ENCODE measurements at places on chromosomes 7 and 10.

GRCh38 chr7:157004521-157005455 lies 5.7 kb downstream of the MNX1 start:
- DNase-seq, result no peak

GRCh38 chr10:100894589-100895294 lies 18.0 kb upstream of the SLF2 start:
- no peak for DNase-seq

DNA sequence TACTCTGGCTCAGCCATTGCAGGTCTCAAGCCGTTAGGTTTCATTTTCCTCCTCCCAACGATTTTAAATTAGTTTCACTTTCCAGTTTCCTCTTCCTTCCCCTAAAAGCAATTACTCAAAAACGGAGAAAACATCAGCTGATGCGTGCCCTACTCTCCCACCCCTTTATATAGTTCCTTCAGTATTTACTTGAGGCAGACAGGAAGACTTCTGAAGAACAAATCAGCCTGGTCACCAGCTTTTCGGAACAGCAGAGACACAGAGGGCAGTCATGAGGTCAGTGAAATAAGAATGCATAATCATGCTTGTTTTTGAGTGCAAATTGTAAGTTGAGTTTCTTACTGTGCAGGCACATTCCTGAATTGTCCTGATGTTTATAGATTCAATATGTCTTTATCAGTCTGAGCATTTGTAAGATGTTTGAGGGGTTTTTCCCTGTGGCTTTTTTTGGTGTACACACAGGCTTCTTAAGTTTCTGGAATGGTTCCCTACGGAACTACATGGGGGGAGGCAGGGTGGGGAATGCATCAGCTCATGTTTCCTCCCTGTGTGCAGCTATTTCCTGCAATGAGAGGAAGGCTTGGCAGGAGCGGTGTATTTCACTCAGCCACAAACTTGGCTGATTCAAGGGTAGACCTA lies at the start of gene IFIT3:
IFIT3 (plus strand) TSS at position 195 of the 639 bp plus-strand sequence; CDS start at position 272, 77 bp downstream.
- DNase-seq, result no peak

DNA sequence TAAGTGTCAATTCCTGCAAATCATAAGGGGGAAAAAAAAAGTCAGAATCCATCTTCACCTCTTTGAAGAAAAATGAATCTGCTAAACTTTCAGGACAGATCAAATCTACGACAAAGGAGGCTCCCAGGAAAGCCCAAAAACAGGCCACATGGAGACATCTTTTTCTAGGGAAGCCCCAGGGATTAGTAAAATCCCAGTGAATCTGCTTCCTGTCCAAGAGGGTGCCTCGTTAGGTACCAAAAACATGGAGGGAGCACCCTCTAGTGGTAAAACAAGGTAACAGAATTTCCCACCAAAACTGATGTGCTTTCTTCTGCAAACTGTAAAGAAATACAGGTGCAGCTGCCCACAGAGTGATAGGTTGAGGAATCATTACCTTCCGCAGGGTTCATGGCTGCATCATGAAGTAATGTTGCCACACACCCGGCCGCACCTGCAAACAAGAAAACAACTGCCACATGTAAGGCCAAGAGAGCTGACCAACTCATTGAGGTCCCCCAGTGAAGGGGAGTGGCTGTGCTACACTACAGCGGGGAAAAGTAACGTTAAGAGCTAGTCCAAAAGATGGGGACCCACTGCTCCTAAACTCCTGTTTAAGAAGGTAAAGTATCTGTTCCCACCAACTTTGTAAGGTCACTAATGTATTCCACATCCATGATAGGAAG lies 7.9 kb downstream of the SLC25A28 start:
- DNase-seq, result peak; percentile 41

- DNase-seq, result peak; percentile 29
Observed at GRCh38 chr7:103447073-103447960, 1.3 kb upstream of the SLC26A5 start.

GRCh38 chr7:90413185-90413528 lies 9.9 kb downstream of the CLDN12 start:
- no peak for DNase-seq

DNA sequence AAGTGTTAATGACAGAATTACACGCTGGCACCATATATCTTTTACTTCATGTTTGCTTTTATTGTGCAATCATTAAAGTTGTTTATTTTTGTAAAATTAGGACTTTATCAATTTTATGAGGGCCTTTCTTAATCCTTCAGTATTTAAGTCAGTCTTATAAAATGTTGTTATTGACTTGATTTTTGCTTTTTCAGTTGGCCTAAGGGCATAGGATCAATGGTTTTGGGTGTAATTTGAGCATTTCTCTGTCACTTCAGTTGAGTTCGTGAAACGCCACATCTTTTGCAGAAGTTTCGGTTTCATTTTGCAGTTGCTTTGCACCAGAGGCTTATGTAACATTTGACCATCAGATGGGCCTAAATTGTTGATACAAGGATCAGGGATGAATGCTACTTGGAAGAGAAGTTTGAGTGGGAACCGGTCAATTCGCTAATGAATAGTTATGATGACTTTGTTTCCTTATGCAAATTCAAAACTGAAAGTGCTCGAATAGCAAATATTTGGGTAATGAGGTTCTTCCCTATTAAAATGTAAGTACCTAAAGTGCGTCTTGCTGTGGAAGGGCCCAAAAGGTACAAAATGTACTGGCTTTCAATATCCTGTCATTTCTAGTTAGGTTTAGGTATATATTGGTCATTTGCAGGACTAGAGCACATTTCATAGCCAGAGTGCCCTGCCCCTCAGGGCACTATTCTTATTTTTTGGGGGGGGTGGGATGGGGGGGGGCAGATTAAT lies 340.9 kb downstream of the LRMDA start:
- no peak for DNase-seq

All from stimulated activated CD4-positive, alpha-beta T cell treated with anti-CD3 and anti-CD28 coated beads, Interleukin-4, amount 100 ng/mL, for 24 hours (primary cell).